CD8-positive, alpha-beta memory T cell (primary cell): ENCODE measurements at places on chromosomes 2 and 18. TPM values are rescaled to one million over a fixed set of nuclear protein-coding genes. Genes with fewer than 3 reads are reported as not detected.

- no peak for DNase-seq
Observed at GRCh38 chr2:233822101-233822771, 32.1 kb downstream of the HJURP start.

- DNase-seq, result peak; percentile 65
Observed at GRCh38 chr2:26772064-26773001, 8.2 kb downstream of the SLC35F6 start.

DNA sequence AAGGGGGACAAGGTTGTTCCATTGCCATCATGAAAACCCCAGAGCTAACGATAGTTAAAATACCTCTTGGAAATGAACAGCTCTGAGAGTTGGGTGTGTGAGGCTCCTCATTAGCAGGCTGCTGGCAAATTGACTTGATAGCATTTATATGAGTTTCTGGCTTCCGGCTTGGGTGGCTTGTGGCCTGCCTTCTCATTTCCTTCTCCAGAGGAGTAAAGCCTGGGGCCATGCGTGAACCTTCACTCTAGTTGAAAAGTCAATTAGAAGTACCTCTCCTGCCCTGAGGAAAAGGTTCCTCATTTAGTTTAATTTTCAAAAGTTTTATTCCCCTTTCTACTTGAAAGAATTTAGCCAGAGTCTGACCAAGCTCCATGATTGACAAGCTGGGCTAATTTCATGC lies 67.1 kb downstream of the MGAT5 start:
- DNase-seq, result peak; percentile 15

- DNase-seq, result no peak
Observed at GRCh38 chr2:157181234-157181633, 76.3 kb upstream of the GALNT5 start.

DNA sequence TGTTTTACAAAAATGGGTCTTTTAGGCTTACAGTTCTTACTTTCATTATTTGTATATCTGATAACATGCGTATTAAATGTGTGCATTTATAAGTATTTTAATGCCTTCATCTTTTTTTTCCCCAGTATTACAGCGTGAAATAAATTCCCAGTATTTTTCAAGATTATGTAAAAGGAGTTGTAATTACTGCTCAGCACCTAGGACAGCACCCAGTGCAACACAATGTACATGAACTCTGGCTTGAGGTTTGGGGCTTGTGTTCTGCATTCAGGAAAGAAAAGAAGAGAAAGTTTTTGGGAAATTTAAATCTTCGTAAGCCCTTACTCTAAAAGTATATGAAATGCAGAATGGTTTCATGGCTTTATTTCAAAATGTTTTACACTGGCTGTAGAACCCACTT lies 16.7 kb downstream of the ZNF638 start:
- DNase-seq, result no peak

DNA sequence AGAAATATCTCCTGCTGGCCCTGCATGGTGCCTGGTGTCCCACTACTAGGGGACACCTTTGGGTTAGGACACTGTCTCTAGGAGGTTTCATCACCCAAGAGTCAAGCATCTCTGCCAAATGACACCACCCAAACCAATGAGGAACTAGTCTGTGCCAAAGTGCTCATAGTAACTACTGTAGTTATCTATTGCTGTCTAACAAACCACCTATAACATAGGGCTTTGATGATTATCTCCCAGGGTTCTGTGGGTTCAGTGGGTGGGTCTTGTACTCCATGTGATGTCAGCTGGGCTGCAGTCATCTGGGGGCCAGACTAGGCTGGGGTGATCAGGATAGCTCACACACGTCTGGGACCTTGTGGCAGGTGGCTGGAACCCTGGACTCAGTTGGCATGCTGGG lies 59.8 kb downstream of the EPAS1 start:
- no peak for DNase-seq

DNA sequence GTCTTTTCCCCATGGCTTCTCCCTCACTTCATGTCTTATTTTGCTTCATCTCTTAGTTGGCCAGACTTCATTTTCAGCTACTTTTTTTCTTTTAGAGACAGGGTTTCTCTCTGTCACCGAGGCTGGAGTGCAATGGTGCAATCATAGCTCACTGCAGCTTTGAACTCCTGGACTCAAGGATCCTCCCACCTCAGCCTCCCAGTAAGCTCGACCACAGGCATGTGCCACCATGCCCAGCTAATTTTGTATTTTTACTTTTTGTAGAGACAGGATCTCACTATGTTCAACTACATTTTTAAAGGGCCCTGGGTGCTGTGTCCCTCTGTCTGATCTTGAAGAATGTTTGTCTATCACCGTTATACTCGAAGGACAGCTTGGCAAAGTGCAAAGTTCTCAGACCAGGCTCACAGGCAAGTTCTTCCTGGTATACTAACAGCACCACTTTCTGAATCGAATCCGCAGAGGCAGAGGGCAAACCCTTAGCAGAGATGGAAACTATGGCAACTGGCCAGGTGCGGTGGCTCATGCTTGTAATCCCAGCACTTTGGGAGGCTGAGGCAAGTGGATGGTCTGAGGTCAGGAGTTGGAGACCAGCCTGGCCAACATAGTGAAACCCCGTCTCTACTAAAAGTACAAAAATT lies 60.9 kb downstream of the SOWAHC start:
- DNase-seq, result no peak

DNA sequence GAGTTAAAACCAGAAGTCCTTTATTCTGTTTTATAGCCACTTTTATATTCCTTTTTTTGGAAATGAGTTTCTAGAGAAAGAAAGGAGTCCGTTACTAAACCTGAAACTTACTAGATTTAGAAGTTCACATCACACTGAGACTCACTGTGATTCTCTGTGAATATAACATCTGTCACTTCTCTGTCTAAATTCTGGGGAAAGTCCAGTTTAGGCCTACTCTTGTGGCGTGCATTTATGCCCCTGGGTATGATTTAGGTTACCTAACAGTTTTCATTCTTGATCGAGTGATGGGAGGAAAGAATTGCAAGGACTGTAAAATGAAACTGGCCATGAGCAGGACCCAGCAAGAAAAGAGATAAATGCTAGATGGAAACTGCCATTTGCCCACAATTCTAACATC lies 449.6 kb downstream of the SPAG16 start:
- DNase-seq, result no peak

- DNase-seq, result no peak
Observed at GRCh38 chr2:182655750-182656149, 60.3 kb upstream of the DNAJC10 start.

DNA sequence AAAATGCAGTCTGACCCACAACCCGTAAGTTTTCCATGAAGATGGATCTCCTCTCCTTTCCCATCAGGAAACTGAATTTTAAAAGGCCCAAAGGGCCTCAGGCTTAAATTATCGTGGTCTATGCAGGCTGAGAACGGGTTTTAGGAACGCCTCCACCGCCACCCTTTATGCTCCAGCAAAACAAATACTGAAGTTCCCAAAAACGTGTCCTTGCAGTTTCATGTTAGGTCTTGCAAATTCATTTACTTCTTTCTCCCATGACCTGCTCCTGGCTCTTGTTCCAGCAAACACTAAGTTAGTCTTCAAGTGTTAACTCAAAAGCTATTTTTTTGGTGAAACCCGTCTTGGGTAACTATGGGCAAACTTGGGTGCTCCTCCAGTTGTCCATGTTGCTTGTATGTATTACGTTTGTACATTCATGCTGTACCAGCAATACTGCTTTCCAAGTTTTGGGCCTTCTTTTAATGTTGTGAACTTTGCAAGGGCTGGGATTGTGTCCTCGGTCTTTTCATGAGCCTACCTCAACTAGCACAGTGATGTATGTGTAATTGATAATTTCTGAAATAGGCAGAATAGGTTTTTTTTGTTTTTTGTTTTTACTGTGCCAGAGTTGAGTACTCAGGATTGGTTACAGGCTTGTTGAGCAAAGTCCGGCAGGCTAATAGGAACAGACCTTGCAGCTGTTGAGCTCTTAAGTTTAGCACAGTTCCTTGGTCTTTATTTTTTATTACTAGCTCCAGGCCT lies 1.8 kb upstream of the RNF149 start:
- DNase-seq, result no peak

- DNase-seq, result no peak
Observed at GRCh38 chr2:17748745-17749144, 4.9 kb downstream of the SMC6 start.

- no peak for DNase-seq
Observed at GRCh38 chr2:23578964-23579671, 194.1 kb downstream of the KLHL29 start.

- no peak for DNase-seq
Observed at GRCh38 chr2:186605041-186605440, 15.2 kb downstream of the ITGAV start.

SERPINB3 gene
- not detected for total RNA-seq

FOXD4L1 gene
- total RNA-seq, result 0.18 TPM

EMILIN2 gene
- 22.7 TPM for total RNA-seq

PSTPIP2 gene
- 25.3 TPM for total RNA-seq

ANKRD62 gene
- total RNA-seq, result not detected
